ENCODE measurements at places on chromosomes 4 and X.

- DNase-seq, result no peak
Measured at GRCh38 chrX:129930941-129931410, 25.0 kb downstream of the UTP14A start.

DNA sequence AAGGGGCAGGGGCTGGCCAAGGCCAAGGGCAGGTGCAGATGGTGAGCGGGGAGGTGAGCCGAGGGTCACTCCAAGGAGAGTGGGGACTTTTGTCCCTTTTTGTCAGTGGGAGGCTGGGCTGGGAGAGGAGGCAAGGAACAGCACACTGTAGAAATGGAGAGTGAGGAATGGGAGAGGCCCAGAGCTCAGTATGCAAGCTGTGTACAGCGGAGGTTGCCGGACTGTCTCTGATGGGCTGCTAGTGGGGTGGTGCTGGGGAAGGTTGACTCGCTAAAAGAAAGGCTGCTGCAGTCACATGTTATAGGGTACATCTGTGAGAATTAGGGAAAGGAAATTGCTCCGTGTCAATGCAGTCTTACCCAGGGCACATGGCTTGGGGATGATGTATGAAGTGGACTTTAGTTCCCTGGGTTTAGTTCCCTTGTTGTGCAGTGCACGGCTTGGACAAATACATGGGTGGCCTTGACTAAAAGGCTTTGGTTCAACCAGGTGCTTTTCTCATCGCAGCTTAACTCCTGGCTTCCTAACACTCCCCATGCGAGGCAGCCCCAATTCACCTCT, 57.1 kb upstream of the STX18 start:
- DNase-seq, result no peak

DNA sequence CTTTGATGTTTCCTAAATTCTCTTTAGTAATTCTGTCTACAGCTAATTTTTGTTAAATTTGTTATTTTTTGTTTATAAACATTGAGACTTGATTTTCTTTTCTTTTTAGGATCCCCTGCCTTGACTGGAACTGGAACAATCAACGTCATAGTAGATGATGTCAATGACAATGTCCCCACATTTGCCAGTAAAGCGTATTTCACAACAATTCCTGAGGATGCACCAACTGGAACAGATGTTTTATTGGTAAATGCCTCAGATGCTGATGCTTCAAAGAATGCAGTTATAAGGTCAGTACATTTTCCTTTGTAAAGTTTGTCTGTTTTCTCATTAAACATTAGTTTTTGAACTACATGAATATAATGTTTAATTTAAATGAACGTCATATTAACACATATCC, 119.4 kb downstream of the FAT4 start:
- no peak for DNase-seq

GRCh38 chr4:44583393-44583792, 68.0 kb downstream of the YIPF7 start:
- DNase-seq, result no peak

DNA sequence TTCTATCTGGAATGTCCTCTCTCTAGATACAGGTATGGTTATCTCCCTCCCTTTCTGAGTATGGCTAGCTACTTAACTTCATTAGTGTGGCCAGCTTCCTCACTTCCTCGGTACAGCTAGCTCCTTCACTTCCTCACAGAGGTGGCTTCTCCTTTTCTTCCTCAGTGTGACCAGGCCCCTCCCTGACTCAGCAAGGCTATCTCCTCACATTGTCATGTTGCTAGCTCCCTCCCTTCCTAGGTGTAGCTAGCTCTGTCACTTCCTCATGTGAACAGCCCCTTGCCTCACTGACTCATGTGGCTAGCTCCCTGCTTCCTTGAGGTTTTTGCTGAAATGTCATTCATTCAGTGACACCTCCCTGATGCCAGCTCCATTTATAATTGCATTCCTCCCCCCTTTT, 67.3 kb upstream of the DDIT4L start:
- DNase-seq, result no peak

DNA sequence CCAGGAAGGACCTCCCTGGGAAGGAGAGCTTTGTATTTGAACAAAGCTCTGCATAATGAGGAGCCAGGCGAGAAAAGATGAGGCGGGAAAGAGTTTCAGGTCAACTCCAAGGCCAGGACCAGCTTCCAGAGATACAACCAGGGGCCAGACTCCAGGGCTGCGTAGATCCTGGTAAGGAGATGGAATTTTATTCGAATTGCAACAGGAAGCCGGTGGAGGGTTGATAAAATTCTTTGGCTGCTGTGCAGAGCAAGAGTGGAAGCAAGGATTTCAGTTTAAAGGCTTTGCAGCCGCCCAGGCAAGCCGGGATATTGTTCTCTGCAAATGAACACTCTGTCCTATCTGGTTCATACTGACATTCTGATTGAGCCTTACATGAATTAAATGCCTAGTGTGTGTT, 40.2 kb upstream of the CBR4 start:
- no peak for DNase-seq

DNA sequence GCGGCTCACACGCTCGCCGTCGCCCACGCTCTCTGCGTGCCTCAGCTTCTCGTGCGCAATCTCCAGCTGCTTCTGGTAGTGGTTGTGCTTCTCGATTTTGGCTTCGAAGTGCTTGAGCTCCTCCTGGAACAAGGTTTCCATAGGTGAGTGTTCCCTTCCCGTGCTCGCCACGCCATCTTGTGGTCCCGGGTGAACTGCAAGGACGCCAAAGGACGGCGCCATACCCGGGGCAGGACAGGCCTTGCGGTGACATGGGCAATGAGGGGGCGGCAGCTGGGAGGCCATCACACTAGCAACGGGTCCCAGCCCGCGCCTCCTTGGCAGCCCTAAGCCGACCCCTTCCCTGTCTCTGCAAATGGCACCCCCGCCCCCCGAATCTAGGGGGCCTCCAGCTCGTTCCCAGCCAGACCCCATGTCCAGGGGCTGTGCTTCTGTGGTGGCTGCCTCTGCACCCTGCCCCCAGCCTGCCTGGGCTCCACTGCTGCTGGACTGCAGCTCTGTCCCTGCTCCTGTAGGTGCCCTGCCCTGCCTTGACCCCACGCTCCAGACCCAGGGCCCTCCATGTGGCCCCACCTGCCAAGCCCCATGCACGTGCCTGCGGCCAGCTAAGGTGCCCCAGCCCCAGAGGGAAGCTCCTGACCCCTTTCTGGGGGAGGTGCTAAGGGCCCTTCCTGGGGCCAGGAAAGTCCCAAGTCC, 17.3 kb downstream of the LRPAP1 start:
- DNase-seq, result no peak

GRCh38 chr4:140187316-140187695, 33.3 kb upstream of the MAML3 start:
- DNase-seq, result no peak

GRCh38 chrX:143632625-143633410, 3.1 kb downstream of the SLITRK4 start:
- no peak for DNase-seq

GRCh38 chr4:108398316-108398715, 222.1 kb upstream of the RPL34 start:
- DNase-seq, result no peak

GRCh38 chrX:72620550-72621145, 48.0 kb upstream of the HDAC8 start:
- no peak for DNase-seq

GRCh38 chrX:21412883-21413282, 38.7 kb downstream of the CNKSR2 start:
- no peak for DNase-seq

- DNase-seq, result no peak
Measured at GRCh38 chr4:98816386-98816785, 112.5 kb downstream of the EIF4E start.

GRCh38 chr4:98474408-98474844, 184.0 kb downstream of the TSPAN5 start:
- no peak for DNase-seq
